ENCODE measurements at places on chromosomes 5 and 9.

DNA sequence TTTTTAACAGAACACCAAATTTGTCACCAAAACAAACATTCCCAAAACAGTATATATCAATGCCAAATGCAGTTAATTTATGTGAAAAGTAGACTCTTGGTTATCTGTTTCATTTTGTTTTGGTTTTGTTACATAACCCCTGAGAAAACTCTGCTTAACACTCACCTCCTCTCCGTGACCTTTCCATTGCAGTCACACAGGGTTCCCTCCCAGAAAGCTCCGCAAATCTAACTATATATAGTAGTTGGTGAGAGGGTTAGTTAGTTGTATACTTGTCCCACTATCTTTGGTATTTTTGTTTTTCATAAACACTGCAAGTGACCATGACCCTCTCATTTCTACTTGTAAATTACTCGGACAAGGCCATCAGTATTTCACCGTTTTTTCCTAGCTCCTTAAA, 25.5 kb downstream of the NFIB start:
- DNase-seq = no peak

- DNase-seq = no peak
These were observed 13.1 kb upstream of the ATP6V1G1 start for GRCh38 chr9:114574438-114574837.

GRCh38 chr9:86639899-86640379, 285.7 kb upstream of the TUT7 start:
- DNase-seq = no peak

GRCh38 chr5:170451747-170452365, 52.0 kb upstream of the KCNIP1 start:
- DNase-seq = no peak

DNA sequence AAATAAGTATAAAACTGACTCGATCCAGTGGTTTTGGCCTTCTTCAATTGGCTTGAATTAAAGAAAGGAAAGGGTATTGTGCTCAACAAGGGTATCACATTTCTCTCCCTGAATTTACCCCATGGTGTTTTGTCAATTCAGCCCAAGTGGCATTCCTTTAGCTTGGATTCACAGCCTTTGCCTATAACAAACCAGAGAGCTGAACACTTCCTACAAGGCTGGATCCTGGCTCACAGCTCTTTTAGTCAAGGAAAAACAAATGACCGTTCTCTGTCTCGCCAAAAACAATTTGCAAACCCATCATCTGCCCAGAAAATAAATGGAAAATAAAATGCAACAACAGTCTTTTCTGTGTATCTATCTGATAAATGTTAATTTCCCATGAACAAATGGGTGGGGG, 5.7 kb downstream of the ZNF366 start:
- DNase-seq = no peak

GRCh38 chr5:64923151-64923685, 154.5 kb downstream of the CWC27 start:
- DNase-seq = no peak

DNA sequence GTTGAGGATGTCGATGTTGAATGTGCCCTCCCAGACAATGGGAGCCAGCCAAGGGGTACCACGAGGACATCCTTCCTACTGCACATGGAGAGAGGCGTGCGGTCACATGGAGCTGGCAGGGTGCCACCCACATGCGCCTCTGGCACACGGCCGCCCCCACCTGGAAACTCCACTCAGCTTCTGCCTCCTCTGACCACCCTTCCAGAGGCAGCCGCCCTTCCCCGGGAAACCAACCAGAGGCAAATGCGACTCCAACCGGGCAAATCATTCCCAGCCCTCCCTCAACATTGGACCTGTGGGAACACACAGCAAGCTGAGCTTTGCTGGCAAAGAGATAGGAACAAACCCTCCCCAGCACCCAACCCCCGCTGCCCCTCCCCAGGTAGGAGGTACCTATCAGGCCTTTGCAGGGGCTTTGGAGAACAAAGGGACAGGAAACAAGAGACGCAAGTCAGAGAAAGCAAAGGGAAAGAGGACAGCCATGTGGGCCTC, 17.5 kb downstream of the ABO start:
- no peak for DNase-seq

DNA sequence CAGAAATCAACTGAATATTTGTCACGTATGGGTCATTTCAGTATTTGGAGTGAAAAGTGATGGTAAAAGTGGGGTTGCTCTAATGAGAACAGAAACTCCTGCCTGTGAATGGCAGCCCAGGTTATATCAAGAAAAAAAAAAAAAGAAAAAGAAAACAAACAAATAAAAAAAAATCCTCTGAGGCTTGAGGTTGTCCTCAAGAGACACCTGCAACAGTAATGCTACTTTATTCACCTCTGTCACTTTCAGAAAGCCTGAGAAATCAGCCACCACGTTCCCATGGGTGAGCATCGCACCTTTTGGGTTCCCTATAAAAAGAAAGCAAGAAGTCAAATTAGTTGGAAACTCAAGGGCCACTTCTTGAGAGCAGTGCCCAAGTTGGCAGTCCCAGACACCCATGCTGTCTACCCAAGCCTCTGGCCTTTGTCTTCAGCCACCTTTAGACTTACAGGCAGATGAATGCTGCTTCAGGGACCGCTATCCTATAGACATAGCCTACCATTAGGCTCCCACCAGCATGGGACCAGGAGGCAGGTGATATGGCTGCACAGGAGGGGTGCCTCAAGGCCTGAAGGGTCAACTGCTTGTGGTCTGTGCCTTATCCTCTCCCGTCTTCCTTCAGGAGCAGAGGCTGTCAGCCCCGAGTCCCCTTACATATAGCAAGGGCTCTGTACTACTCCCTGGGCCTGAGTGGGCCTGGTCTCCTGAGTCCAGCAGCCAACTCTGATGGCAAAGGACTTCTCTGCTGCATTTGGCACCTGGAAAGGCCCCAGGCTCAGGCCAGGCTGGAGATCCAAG, 31.1 kb upstream of the MEIKIN start:
- no peak for DNase-seq

- DNase-seq = no peak
These were observed 84.3 kb upstream of the RAPGEF1 start for GRCh38 chr9:131824155-131824594.

GRCh38 chr9:69190863-69191181, 16.7 kb downstream of the TJP2 start:
- no peak for DNase-seq

GRCh38 chr5:127302509-127302908, 11.9 kb downstream of the MEGF10 start:
- DNase-seq = no peak

DNA sequence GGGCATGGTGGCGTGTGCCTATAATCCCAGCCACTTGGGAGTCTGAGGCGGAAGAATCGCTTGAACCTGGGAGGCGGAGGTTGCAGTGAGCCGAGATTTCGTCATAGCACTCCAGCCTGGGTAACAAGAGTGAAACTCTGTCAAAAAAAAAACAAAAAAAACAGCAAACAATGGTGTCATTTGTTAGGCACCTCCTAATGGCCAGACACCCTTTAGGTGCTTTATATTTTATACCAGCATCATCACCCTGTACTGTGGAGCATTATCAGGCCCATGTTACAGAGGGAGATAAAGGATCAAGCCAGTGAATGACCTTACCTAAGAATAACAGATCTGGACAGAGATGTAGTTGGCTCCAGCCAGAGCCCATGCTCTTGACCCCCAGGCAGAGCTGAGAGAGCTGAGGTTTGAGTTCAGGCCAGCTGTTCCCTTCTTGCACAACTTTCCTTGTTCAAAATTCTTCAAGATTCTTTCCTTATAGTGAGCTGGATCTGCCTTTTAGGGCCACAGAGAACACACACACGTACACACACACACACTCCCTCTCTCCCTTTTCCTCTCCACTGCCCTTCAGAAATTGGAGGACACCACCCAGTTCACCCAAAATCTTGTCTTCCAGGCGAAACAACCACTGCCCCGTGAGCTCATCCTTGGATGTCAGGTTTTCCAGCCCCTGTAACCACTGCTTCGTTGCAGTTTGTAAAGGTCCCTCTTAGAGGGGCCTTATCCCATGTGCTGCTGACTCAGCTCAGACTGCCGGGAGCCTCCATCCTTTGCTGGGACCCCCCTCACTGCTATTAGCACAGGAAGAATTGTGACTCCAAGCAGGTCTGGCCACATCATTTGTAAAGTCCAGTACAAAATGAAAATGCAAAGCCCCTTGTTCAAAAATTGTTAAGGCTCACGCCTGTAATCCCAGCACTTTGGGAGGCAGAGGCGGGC, 10.4 kb upstream of the PTGES start:
- DNase-seq = no peak

DNA sequence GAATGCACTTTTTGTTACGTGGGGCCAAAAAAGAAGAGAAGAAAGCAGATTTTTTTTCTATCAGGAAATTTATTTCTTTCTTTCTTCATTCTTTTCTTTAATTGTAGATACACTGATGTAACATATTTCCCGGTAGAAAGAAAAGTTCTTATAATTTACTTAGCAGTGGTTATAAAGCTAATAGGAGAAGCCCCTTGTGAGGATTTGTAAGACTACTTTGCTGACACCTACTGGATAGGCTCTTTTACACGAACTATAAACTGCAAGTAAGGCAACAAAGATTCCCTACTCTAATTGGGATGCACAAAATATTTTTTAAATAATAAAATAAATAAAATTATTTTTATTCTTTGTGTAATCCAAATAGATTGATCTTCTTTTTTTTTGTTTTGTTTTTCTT, 284.4 kb downstream of the DNAH5 start:
- no peak for DNase-seq

All from stimulated activated CD8-positive, alpha-beta memory T cell treated with anti-CD3 and anti-CD28 coated beads, Interleukin-2, amount 100 ng/mL, for 48 hours (primary cell).